ENCODE measurements at places on chromosomes 3 and 15.
A peak's percentile ranks its signal among the peaks of the same experiment; 100 is the strongest.

GRCh38 chr3:128648940-128649663, 1.5 kb downstream of the RPN1 start:
- DNase-seq, result no peak

DNA sequence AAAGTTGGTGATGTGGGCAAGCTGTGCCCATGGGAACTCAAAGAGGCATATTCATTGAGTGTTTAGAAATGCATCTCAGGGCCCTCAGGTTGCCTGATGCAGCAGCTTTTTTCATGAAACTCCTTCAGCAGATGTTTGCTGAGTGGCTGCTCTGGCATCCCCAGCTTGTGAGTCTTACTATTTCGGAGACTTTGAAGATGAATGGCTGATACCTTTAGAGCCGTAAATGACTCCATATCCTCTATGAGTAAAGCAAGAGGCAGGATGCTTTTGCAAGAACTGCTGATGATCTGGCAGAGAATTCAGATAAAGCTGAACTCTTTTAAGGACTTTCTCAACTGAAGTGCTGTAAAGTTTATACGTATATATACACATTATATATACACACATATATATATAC, 384.3 kb downstream of the CACNA2D3 start:
- DNase-seq, result no peak

- no peak for DNase-seq
Observed at GRCh38 chr15:80367661-80368060, 36.5 kb upstream of the ARNT2 start.

GRCh38 chr3:93907132-93907531, 66.6 kb downstream of the PROS1 start:
- DNase-seq, result no peak

GRCh38 chr15:77118882-77119321, 48.0 kb upstream of the TSPAN3 start:
- DNase-seq, result peak; percentile 60

DNA sequence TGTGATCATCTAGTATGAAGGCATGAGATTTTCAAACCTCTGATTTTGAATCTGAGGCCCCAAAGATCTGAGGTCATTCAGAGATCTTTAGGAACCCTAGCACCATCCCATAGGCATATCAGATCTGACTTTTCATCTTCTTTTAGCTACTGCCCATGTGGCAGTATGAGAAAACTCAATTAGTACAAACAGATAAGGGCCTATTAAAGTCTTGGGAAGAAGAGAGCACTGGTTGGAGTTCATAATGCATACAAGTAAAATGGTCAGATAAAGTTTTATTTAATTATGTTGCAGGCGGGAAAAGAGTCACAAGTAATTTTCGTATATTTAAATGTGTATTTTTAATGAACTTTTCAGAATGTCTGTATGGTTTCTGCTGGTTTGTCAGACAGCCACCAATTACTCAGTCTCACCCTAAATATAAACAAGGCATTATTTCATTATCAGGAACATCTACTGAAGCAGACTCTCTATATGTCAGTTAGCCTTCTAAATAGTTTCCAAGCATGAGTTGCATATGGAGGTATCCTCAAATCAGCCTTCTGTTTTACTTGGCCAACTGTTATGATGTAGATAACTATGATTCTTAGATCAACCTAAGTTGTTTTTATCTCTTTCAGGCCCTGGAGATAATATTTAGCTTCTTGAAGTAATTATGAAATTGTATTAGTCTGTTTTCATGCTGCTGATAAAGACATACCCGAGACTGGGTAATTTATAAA, 340.3 kb upstream of the TBC1D5 start:
- no peak for DNase-seq

GRCh38 chr3:195159814-195160165, 111.2 kb downstream of the XXYLT1 start:
- no peak for DNase-seq

- DNase-seq, result no peak
Observed at GRCh38 chr3:174101244-174101643, 703.7 kb downstream of the NLGN1 start.
